A172 (cell line): ENCODE measurements at places on chromosomes 13 and 19. TPM values are rescaled to one million over a fixed set of nuclear protein-coding genes. Genes with fewer than 3 reads are reported as not detected.

Gene DOCK6
- 3.8 and 4.4 TPM in 2 replicates for total RNA-seq

Gene PRKCG
- 2.2 TPM in 1 of 2 replicates, not detected in the other for total RNA-seq

Gene AMH
- 8.5 and 10.0 TPM in 2 replicates for total RNA-seq

Gene ZNF221
- 3.9 and 5.8 TPM in 2 replicates for total RNA-seq

Gene ZNF85
- total RNA-seq: 19.4 and 29.9 TPM in 2 replicates

GRCh38 chr13:109380457-109380856, 405.9 kb downstream of the IRS2 start:
- DNase-seq: no peak

DNA sequence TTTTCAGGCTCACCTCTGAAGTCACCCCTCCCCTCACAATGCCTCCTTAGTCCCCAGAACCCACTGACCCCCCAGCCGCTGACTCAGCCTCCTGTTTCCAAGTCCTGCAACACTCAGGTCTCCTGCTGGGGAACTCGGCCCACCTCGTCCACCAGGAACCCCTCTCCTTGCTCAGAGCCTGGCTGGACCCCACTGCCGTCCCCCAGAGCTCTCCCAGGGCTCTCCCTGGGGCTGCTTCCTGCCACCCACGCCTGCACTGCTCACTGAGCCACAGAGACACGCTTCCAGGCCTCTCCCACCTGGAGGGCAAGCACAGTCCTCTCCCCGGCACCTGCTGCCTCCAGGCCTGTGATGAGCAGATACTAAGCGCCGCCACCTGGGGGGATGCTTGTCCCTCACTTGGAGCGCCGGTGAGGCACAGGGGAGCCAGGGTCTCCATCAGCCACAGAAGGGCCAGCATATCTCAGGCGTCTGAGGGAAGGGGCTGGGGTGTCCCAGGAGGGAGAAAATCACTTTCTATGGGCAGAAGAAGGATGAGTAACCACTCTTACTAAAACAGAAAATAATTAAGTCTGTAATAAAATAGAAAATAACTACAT, 53.8 kb downstream of the KLF2 start:
- DNase-seq: no peak

- DNase-seq: no peak
Observed at GRCh38 chr13:45700971-45701900, 884 bp upstream of the CBY2 start.

GRCh38 chr13:113849546-113849945, 14.3 kb downstream of the GAS6 start:
- DNase-seq: no peak

DNA sequence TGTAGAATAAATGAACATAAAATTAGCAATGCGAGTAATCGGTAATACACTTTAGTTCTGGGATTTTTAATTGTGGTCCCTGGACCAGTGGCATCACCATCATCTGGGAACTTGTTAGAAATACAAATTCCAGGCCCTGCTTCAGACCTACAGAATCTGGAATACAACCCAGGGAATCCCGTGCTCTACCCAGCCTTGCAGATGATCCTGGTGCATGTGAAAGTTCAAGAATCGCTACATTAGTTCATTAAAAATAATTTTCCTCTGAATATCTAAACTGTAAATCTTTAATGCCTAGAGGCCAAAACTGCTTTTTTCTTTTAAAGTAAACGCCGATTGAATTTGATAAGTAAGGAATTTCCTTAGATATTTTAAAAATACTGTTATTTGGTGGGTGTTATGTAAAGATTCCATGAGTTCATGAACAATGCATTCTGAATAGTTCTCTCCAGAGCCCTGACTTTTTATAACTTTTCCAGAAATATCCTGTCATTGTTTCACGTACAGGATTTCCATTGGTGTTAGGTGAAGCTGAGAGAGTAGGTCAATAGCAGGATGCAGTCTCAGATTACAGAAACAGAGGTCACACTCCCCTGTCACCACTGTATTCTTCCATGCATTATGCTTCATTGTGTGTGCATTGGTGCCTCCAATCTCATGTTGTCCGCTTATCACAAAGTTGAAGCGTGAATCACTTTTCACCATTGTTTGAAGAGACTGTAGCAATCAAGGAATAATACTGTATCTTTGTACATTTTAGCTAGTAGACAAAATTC, 596.5 kb upstream of the KLF12 start:
- no peak for DNase-seq

DNA sequence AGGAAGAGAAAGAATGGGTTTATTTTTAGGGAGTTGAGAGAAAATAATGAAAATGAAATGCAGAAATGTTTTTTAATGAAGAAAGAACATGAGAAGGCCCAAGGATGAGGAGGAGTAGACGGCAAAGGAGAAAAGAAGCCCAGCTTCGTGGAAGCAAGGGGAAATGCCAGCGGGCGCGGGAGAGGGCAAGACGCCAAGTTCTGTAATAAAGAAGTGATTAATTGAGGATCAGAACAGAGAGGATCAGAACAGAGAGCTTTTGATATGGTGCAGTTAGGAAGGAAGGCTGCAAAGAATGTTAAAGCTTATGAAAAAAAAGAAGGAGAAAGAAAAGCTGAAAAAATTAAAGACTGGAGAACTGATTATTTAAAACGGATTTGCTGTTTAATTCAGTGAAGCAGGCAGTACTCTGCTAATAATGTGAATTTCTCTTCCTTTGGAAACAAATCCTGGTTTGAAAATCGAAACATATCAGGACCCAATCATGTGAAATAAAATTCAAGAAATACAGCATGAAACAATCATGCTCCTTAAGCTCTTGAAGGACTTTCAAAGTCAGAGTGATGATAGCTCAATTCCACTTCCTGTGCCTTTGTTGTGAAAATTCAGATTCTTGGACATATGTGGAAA, 99.3 kb upstream of the SOX1 start:
- no peak for DNase-seq

DNA sequence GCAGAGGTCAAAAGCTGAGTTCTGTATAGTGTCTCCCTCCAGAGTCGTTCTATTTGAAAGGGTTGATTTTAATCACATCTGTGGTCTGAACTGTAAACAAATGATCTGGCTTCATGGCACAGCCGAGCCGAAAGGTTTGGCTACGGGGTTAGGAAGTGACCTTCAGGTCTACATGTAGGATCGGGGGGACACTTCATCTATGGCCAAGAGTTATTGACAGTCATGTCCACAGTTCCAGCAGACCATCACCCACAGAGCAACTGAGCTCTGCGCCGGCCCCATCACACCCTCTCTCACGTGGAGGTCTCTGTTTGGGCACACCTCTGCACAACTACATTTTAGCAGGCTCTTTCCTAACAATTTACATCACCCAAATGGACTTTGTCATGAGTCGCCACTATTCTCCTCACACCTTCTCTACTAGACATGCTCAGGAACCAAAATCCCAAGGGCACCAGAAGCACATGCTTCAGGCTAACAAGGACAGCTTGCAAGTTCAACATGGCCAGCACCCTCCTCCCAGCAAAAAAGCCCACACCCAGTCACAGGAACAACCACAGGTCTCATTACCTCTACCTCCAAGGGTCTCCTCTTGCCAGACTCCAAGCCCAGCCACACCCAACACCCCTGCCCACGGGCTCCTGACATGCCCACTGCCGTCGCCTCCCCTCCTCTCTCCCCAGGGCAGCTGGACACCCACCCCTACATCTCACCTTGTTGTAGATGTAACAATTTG, 36.1 kb upstream of the EPHX3 start:
- DNase-seq: no peak
